Stimulated activated CD4-positive, alpha-beta T cell treated with anti-CD3 and anti-CD28 coated beads, Interleukin-15, amount 100 ng/mL, for 48 hours (primary cell): ENCODE measurements at places on chromosomes 1 and 21.

GRCh38 chr1:213876531-213876930 is 111.2 kb upstream of the PROX1 start:
- no peak for DNase-seq

DNA sequence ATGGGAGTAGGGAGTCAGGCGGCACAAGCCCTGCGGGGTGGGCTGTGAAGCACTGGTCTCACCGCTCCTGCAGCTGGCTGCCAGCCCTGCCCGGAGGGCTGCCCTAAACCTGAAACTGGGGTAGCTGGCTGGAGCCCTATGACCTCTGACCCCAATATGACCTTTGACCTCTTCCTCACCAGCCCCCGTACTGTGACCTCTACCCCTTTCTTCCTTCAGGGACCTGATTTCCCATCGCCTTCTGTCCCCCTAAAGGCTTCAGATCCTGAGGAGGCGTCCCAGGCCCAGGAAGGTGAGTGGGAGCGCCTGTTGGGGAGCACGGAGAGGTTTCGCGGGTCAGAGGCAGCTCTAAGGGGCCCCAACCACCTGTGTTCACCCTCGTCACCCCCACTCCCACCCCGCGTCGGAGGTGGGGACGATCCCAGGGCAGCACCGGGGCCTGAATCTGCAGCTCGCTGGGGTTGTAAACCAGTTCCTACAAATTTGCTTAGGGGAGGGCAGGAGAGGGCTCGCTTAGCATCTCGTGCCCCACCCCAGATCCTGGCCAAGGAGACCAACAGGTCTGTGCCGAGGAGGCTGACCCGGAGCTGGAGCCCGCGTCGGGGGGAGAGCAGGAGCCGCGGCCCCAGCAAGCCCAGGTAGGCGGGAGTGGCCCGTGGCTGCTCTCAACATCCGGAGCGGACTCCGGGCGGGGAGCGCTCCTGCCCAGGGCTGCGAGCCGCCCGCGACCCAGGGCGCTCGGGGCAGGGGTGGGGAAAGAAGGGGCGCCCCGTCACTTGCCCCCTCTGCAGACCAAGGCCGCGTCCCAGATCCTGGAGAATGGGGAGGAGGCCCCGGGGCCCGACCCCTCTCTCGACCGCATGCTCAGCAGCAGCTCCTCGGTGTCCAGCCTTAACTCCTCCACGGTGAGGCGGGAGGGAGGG is 7.3 kb downstream of the SYTL1 start:
- no peak for DNase-seq

GRCh38 chr1:20385630-20386029 is 95.0 kb downstream of the VWA5B1 start:
- no peak for DNase-seq

GRCh38 chr1:227935826-227936225 is 11.9 kb downstream of the WNT9A start:
- DNase-seq: no peak

- DNase-seq: no peak
Measured at GRCh38 chr1:117654493-117655219, 48.8 kb downstream of the TENT5C start.

DNA sequence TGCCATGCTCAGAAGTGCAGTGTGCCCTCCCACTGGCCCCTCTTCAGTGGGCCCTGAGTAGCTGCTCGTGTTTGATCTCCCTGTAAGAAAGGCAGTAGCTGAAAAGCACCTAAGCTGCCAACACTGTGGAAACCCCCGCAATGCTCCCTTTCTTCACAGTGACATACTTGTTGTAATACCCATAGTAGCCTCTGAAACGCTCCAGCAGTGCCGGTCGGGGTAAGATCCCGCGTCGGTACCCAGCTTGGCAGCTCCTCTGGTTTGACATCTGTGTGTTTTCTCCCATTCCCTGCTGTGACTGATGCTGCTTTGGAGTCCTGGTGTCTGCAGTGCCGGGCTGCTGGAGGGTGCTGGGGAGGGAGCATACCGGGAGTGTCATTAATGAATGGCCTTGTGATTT is 3.6 kb downstream of the CHAF1B start:
- DNase-seq: no peak
